Right lung (tissue), 10 donors: ENCODE measurements at places on chromosomes 5 and 9. TPM values are rescaled to one million over a fixed set of nuclear protein-coding genes. Genes with fewer than 3 reads are reported as not detected.

The ADCY2 gene
- polyA plus RNA-seq = 11.9 TPM

The FOXD4L6 gene
- 0.23 TPM for polyA plus RNA-seq

The BTNL3 gene
- polyA plus RNA-seq = not detected

The PCDHGB3 gene
- 2.6 TPM for polyA plus RNA-seq

The C9 gene
- not detected for polyA plus RNA-seq

The SPAG8 gene
- polyA plus RNA-seq = 8.7 TPM

The GPRIN1 gene
- 1.0 TPM for polyA plus RNA-seq

The CCDC183 gene
- 6.2 TPM for polyA plus RNA-seq

The MEGF10 gene
- 1.5 TPM for polyA plus RNA-seq
